Fibroblast of skin of left biceps (primary cell): ENCODE measurements at places on chromosomes 1 and 21.

DNA sequence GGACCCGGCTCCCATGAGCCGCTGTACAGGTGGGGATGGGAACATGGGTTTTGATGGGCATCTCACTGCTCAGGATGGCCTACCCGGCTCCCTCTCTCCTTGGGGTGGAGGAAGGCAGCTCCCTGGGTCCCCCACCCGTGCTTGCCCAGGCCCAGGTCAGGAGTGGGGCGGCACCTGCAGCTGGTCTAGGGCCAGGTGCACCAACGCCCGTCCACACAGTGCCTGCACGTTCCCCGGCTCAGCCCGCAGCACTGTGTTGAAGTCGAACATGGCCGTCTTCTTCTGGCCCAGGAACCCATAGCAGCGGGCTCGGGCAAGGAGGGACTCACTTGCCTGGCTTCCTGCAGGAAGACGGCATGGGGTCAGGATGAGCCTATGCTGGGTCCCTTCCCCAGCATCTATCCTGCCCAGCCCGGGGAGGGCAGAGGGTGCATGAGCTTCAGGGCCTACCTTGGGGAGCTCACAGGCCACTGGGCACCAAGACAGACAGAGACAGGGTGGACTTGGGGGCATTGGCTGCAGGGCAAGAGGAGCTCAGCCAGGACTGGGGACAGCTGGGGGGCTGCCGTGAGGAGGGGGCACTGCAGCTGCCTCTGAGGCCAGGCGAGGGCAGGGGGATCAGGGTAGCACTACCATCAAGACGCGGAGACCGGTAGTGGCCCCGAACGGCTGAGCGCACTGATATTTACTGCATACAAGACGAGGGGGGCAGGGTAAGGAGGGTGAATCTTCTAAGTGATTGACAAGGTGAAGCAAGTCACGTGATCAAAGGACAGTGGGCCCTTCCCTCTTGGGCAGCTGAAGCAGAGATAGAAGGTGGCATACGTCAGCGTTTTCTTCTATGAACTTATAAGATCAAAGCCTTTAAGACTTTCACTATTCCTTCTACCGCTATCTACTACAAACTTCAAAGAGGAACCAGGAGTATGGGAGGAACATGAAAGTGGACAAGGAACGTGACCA, 17.8 kb downstream of the TTC34 start:
- DNase-seq, result no peak

DNA sequence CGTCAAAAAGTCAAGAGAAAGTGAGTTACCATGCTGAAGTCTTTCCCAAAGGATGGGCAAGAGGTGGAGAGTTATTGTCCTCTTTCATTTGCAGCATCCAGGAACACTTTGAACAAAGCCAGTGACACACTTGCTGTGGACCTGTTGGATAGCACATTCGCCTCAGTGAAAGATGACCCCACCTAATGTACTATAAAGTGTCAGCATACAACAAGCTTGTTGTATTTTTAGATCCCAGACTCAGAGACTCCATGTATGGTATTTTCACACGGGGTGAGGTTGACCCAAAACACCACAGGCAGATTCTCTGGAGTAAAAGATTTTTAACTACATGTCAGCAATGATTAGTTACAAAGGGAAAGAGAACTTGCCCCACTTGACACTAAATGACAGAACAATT, 273.8 kb downstream of the PTBP2 start:
- no peak for DNase-seq

DNA sequence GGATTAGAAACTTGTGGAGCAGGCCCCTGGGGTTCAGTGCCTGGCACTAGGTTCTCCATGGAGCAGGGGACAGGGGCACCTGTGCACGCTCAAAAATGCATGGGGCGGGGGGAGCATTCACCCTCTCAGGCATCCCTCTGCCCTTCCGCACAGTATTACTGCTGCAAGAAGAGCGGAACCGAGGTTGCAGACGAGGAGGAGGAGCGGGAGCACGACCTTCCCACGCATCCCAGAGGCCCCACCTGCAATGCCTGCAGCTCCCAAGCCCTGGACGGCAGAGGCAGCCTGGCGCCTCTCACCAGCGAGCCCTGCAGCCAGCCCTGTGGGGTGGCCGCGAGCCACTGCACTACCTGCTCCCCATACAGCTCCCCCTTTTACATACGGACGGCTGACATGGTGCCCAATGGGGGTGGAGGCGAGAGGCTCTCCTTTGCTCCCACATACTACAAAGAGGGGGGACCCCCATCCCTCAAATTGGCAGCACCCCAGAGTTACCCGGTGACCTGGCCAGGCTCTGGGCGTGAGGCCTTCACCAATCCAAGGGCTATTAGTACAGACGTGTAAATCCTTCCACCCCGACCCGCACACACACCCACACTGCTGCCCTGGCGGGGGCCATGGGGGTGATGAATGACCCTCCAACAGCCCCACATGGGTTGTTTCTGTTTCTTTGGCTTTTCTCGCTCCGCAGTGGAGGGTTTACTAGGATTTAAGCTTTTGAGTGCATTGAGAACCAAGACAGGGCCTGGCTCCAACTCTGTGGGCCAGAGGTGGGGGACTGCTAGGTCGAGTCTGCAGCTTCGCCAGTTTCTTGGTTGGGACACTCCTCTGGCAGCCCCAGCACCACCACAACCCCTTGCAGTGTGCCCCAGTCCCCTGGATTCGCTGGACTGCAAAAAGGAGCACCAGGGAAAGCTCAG, 63.7 kb downstream of the TOR1AIP2 start:
- DNase-seq, result no peak

- no peak for DNase-seq
Observed at GRCh38 chr1:6423321-6423999, 1.1 kb upstream of the ESPN start.

DNA sequence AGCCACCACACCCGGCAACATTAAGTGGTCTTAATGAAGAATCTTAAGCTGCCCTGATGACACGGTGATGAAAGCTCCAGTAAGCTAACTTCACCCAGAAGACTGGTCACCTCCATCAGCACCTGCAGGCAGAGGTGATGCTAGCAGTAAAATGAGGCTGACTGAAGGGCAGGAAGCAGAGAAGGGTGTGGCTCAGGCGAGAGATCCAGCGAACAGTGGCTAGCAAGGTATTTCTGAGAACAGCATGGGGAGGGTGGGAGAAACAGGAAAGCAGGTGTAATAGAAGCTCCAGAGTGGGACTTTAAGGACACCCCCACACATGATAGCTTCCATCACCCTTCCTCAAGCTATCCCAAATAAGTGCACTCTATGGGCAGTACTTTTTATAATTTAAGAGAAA, 15.9 kb upstream of the DISP1 start:
- no peak for DNase-seq

DNA sequence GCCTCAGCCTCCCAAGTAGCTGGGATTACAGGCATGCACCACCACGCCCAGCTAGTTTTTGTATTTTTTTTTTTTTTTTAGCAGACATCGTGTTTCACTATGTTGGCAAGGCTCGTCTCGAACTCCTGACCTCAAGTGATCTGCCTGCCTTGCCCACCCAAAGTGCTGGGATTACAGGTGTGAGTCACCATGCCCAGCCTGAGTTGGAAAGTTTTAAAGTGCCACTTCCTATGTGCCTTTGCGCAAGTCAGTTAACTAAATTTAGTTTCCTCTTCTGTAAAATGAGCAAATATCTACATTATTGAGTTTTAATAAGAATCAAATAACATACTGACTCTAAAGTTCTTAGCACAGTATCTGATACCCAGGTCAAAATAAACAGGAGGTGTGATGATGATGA, 12.4 kb downstream of the SLC19A2 start:
- DNase-seq, result no peak

- no peak for DNase-seq
Observed at GRCh38 chr1:51733793-51734522, 117.1 kb downstream of the OSBPL9 start.

- no peak for DNase-seq
Observed at GRCh38 chr1:89351597-89352311, 12.1 kb upstream of the GBP6 start.

- no peak for DNase-seq
Observed at GRCh38 chr1:230896779-230897178, 28.5 kb upstream of the C1orf198 start.

GRCh38 chr21:43944757-43945156, 67.4 kb upstream of the TRAPPC10 start:
- DNase-seq, result no peak

DNA sequence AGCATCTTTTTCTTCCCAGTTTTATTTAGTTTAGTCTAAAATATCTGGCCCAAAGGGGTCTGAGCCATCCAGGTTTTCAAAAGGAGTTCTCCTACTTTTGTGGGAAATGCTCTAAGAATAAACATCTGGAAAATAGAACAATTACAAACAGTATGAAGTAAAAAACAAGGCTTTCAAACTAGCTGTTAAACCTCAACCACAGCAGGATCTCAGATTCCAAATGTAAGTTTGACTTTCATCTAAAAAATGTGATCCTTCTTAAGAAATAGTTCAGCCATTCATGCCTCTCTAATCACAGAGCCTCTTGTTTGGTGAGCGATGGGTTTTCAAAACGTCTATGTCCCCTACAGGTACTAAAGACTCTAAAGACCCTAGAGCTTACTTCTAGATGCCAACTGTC, 413.5 kb downstream of the DUSP10 start:
- DNase-seq, result no peak

- DNase-seq, result no peak
Observed at GRCh38 chr1:70993798-70994197, 53.8 kb downstream of the PTGER3 start.

DNA sequence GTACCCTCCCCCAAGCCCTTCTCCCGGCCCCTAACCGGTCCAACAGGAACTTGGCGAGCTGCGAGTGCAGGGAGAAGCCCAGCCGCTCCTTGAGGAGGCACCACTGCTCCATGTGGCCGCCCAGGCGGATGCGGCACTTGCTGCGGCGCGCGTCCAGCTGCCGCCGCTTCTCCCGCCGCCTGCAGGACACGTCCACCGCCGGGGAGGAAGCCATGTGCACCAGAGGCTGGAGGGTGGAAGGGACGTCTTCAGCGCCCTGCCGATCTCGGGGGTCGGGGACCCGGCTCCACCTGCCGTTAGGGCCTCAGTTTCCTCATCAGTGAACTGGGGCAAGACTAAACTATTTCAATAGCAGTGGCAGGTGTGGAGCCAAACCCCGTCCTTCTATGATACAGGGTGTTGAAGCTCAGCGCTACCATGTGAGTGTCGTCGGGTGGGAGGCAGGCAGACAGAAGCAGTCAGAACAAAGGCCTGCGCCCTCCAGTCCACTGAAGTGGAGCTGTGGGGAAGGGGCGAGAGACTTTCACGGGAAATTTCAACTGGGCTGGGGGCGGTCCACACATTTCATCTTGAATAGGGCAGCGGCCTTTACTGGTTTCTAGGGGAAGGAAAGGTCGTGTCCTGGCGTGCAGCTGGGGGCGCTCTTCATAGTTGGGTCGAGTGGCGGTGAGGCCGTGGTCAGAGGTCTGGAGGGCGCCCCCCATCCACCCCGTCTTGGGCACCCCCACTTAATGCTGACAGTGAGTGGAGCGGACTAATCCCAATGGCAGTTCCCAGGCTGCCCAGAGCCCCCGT, 592 bp downstream of the ZNF692 start:
- no peak for DNase-seq

- no peak for DNase-seq
Observed at GRCh38 chr1:98133131-98133530, 212.3 kb upstream of the DPYD start.

GRCh38 chr1:185292237-185292636, 24.8 kb downstream of the IVNS1ABP start:
- no peak for DNase-seq

DNA sequence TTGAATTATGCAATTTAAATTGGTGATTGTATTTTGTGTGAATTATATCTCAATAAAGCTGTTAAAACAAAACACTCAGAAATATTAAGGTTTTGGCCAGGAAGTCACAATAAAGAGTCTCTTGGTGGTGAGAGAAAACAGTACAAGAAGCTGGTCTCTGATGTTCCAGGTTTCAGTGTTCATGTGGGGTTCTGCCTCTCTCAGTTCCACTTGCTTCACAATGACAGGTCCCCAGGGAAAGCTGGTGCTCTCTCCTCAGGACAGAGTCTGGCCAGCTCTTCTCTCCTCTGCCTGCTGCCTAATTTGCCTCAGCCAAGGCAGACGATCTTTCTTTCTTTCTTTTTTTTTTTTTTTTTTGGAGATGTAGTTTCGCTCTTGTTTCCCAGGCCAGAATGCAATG, 342.9 kb upstream of the PLXNA2 start:
- DNase-seq, result no peak

GRCh38 chr21:18716578-18717138, 313.1 kb upstream of the TMPRSS15 start:
- no peak for DNase-seq

GRCh38 chr1:99662539-99663080, 16.7 kb downstream of the PALMD start:
- peak; percentile 55 for DNase-seq

DNA sequence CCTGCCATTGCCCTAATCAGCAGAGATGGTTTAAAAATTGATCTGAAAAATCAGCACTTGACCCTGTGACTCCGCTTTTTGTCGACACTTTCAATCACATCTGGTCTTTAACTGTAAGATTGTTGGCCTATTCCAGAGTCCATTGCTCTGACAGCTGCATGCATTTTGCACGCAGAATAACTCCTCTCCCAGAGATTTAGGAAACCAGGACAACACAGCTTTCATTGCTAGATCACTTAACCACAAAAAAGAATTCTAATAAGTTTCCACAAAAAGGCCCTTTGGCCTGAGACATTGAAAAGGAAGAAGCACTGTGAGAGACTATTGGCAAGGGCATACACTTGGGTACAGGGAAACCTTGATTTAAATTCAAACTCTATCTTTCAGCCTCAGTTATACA, 373.1 kb downstream of the TGFB2 start:
- DNase-seq, result no peak

GRCh38 chr1:39886757-39887231, 3.5 kb upstream of the TRIT1 start:
- no peak for DNase-seq
